Uterus (tissue), 4 donors: ENCODE measurements at places on chromosomes 11 and 22. TPM values are rescaled to one million over a fixed set of nuclear protein-coding genes. Genes with fewer than 3 reads are reported as not detected.

DNA sequence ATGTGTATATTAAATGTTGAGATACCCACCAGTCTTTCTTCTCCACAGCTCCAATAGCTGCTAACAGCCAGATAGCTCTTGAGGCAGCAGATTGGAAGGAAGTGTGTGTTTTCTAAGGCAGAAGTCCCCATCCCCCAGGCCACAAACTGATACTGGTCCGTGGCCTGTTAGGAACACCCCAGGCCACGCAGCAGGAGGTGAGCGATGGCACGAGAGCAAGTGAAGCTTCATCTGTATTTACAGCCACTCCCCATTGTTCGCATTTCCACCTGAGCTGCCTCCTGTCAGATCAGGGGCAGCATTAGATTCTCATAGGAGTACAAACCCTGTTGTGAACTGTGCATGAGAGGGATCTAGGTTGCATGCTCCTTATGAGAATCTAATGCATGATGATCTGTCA is 12.7 kb downstream of the CCDC73 start:
- no peaks in the 10 kb centered on the region for H3K36me3 ChIP-seq
- H3K4me3 ChIP-seq, result no peak overlapping the region
- no peaks in the 10 kb centered on the region for H3K27me3 ChIP-seq
- DNase-seq, result no peak

DNA sequence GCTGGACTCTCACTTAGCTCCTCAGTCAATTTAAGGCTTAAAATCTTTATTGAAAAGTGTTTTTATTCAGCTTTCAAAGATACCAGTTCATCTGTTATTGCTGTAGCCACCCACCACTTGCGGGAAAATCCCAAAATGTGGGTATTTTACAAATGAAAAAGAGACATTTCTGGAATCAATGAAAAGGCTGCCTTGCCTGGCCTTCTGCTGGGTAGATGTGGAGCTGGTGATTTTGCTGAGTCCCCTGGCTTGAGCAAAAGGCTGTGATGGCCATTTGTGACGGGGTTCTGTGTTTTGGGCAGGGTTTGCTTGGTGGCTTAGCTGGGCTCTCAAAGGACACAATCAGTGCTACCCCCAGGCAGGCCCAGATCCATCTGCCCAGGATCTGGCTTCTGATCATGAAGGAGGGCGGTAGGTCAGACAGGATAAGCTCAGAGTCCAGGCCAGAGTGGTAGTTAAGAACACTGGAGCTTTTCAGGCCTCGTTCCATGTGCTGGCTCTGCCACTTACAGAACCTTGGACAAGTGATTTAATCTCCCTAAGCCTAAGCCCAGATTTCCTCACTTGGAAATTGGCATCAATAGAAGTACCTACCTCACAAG is 36.1 kb downstream of the UBASH3B start:
- no peak overlapping the region for H3K4me3 ChIP-seq
- peaks cover 6% of the 10 kb centered on the region for H3K4me1 ChIP-seq
- H3K36me3 ChIP-seq, result no peaks in the 10 kb centered on the region
- no peak for DNase-seq
- H3K27ac ChIP-seq, result peak overlapping the region; percentile 67

DNA sequence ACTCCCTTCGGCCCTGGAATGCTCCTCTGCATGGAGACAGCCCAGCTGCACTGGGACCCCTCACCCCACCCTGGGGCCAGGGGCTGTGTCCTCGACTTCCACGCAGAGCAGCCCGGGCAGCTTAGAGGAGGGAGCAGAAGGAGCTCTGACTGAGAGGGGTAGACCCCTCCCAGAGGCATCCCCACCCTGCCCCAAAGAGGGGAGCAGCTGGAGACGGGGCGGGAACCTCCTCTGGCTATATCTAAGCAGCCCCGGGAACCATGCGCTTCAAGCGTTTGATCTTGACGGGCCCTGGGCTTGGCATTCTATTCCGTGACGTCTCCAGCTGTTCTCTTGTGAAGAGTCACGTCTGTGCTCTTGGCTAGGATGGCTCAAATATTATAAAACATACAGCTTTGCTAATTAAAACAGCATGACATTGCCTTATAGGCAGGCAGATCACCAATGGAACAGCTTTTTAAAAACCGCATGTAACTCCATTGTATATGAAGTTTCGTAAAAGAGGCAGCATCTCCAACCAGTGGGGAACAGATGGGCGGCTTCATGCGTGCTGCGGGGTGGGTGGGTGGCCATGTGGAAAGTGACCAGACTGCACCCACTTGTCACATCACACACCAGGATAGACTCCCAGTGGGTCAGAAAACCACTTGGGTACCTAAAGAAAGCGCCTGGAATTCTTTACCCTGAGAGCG is 7.7 kb downstream of the KCNQ1 start:
- no peaks in the 10 kb centered on the region for H3K4me1 ChIP-seq
- H3K36me3 ChIP-seq, result no peaks in the 10 kb centered on the region
- H3K27ac ChIP-seq, result no peak overlapping the region
- H3K27me3 ChIP-seq, result no peaks in the 10 kb centered on the region

DNA sequence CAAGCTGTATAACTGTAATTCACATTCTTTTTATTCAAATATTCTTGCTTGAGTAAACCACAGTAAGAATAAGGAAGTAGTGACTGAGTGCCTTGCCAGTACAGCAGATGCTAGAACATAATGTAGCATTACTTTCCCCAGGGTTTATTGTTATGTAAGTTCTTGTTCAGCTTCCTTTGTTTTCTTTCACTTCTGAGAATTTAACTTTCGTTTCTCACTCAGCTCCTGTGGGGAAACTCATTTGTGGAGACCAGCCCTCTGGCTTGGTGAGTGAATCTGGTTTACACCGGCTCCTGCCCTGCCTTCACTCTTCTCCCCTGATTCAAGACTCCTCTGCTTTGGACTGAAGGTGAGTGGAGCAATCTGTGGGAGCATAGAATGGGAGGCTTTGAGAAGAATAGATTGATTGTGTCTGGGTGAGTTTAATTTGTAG is at the start of gene TRIM22:
TRIM22 (plus strand) TSS at position 240 of the 433 bp plus-strand sequence. CDS start 6,443 bp downstream, outside the sequence.
- H3K4me3 ChIP-seq, result peak within 1 kb of the TSS; percentile 41
- peak; percentile 44 for DNase-seq
- H3K27ac ChIP-seq, result peak within 1 kb of the TSS; percentile 98
- no peaks in the 10 kb centered on the region for H3K36me3 ChIP-seq

DNA sequence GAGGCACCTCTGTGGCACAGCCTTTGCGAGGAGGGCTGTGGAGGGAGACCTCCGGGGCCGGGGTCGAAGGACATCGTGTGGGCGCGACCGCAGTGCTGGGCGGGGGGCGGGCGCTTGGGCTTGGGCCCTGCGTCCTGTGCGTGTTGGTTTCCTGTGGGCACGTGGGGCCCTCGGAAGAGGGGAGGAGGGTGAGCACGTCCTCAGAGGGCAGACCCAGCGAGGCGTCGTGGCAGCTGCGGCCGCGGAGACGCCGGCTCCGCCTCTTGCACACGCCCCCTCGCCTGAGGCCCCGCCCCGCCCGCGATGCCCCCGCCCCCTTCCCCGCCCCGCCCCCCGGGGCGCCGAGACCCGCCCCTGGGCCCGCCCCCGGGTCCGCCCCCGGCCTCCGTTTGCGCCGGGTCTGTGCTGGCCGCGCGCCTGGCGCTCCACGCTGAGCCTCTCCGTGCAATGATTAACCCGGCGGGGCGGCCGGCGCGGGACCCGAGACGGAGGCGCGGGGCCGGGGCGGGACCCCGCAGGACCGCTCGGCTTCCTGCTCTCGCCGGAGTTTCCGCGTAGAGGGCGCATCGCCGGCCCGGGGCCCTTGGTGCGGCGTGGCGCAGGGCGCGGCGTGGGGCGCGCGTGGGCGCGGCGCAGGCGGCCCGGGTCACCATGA is at the start of gene PRR5:
PRR5 (plus strand) TSS at position 381 of the 655 bp plus-strand sequence; CDS start at position 652, 271 bp downstream.
- H3K4me3 ChIP-seq, result peak within 1 kb of the TSS; percentile 61
- peak within 1 kb of the TSS; percentile 57 for H3K27ac ChIP-seq
- H3K27me3 ChIP-seq, result no peaks in the 10 kb centered on the region
- H3K36me3 ChIP-seq, result no peaks in the 10 kb centered on the region
- peaks cover 12% of the 10 kb centered on the region for H3K4me1 ChIP-seq
- peak; percentile 71 for DNase-seq

Gene MS4A15
- not detected for total RNA-seq

Gene PACSIN3
- 49.2 TPM for total RNA-seq
